ENCODE measurements at places on chromosomes 11 and 22.

- DNase-seq: no peak
These were observed 1517.5 kb upstream of the TENM4 start for GRCh38 chr11:80958361-80958760.

DNA sequence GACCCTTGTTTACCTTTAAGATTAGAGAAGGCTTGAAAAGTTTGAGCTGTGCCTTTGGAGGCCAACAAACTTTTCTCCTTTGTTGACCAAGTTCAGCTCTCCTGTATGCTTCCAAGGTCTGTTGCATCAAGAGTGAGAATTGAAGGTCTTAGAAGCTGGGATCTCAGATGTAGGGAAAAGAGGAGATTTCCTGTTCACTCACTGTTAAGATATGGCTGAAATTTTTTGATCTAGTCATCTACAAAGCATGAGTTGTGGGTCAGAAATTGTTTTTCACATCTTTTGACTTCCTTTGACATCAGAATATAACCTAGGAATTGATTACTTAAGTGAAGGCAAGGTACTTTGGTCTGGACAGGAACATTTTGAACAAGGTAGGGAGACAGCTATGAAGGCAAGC, 12.1 kb downstream of the OR51B4 start:
- no peak for DNase-seq

- no peak for DNase-seq
These were observed 66.6 kb downstream of the ATXN10 start for GRCh38 chr22:45738206-45738605.

DNA sequence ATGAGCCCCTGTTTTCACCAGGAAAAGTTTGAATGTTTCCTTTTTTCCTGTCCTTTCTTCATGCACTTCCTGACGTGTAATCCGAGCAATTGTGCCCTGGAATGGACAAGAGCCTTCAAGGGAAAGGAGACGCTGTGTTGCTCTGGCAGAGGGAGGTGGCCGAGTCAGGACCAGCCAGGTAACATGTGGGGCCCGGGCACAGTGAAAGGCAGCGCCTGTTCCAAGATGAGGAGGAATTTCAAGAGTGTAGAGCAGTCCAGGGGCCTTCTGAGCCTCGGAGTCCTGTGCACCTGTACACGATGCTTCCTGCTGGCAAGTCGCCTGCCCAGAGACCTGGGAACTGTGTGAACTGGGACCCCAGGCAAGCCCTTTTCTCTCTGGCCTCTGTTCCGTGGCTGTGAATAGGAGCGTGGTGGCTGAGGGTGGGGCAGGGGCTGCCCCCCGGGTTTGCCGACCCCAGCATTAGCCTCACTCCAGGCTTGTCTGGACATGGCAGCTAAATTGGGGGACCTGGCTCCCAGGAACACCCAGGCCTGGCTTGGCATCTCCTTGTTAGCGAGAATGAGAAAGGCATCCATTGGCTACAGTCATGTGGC, 92.0 kb downstream of the MYEOV start:
- no peak for DNase-seq

DNA sequence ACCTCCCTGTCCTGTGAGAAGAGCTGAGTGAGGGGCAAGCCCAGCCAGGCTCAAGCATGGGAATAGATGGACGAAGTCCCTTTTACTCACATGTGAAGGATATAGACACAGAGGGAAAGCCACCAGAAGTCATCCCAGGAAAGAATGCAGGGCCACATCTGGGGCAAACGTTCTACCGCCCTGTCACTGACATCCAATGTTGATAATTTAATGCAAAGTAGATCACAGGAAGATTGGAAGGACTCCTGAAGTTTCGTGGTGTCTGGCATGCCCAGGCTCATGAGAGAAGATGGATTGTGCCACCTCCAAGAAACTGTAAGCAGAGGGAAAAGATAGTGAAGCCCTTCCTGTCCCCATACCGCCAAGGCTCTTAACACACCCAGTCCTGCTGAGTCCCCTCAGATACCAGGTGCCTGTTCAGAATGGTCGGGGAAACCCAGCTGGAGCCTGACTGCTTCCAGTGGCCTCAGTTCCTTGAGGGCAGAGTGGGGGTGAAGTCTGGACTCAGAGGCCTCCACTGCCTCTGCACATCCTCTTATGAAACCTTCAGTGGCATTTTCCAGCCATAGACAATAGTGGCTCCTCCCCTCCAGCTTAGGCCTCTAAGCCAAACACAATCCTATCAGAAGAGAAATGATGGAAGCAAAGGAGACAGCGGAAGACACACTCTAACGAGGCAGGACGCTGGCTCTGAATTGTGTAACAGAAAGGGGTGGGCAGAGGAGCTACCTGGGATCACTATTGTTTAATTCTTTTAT, 7.5 kb upstream of the STK33 start:
- no peak for DNase-seq

DNA sequence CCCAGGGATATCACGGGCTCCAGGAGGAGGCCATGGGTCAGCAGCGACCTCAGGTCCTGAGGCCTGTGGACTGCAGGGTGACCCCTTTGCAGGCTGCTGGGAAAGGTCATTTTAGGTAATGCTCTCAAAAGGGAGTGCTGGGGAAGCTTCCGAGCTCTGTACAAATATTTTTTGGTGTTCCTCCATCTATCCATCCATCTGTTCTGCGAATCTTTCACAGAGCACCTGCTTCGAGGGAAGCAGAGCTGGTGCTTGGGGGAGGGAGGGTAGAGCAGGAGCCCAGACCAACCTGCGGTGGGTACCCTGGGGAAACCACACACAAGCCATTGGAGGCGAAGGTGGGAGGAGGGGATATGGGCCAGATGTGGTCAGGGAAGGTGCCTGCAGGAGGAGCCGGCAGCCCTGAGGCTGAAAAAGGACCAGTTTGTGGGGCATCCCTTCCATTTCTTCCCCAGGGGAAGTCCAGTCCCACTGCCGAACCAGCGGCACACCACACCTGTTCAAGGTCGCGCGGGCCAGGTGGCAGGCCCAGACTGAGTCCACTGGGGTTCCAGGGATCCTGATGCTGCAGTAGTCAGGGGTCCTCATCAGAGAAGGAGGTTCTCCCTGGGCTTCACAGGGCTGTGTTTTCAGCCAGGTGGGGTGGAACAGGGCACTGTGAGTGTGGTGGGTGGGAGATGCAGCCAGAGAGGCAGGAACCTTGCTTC, 13.1 kb downstream of the GNAZ start:
- no peak for DNase-seq

GRCh38 chr11:75845324-75845723, 30.3 kb downstream of the UVRAG start:
- DNase-seq: no peak

- DNase-seq: no peak
These were observed 51.4 kb upstream of the DBX1 start for GRCh38 chr11:20211691-20212090.

DNA sequence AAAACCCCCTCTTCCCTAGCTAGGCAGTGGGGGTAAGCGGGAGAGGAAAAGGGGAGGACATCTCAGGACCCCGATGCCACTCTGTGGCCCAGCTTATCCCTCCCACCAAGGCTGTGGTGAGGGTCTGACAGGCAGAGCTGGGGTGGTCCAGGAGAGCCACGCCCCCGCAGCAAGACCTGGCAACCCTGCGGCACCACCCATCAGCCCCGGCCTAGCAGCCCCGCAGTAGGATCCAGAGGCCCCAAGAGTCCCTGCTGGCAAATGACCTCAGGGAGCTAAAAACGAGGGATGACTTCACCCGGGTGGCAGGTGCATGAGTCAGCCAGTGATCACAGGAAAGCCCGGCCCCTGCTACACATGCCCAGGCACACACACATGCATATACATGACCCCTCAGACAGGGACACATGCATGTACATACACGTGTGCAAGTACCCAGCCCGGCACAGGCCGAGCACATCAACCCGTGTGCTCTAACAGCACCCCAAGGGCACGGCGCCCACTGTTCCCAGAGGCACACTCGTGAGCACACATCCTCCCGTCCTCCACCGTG, 32.3 kb downstream of the ARVCF start:
- no peak for DNase-seq

DNA sequence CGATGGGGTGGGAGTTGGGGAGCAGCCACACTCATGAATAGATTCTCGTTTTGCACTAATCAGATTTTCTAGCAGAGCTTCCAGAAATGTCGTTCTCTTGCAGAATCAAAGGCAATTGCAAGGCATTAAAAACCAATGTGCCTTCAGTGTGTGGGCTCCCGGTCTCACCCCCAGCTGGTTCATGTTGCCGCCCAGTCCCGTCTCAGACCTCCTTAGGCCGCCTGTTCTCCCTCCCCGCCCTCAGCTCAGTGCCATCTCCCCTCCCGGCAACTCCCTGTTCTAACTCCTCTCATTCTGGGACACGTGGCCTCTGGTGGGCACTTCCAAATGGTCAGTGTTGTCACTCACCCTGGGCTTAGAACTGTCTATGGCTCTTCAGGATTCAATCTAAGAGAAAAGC, 42.5 kb upstream of the SMIM38 start:
- no peak for DNase-seq

GRCh38 chr11:111047374-111047773, 198.2 kb upstream of the POU2AF2 start:
- DNase-seq: no peak

Measured in kidney (tissue), 22 donors.